ENCODE measurements at places on chromosomes 1 and 21.

DNA sequence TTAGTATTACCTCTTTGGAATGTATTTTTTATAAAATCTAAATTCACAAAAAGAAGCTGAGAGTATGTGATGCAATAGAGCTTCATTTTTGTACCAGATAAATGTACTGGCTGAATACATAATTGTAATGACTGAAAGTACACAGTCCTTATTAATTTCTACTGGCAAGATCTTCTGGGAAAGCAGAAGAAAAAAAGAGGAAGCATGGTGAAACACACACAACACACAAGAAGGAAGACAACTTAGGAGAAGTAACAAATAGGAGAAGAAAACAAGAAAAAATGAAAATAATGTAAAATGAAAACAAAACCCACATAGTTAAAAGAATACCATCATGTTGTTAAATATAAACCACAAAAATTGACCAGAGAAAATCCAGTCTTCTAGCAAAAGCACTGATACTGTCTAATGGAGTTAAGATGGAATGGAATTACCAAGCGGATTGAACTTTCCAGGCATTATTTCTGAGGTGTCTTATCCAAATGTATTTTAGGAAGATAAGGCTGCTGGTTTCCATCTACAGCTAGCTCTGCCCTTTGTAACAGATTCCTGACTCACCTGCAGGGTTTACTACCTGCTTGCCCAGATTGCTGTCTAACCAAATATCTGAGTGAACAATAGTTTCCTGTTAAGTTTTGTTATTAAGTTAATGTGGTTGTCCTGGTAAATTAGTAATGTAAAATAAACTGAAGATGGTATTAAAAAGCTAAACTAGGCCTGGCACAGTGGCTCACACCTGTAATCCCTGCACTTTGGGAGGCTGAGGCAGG lies 4.5 kb upstream of the COP1 start:
- DNase-seq, result no peak
- no peak overlapping the region for H3K4me3 ChIP-seq
- H3K4me1 ChIP-seq, result peaks cover 3% of the 10 kb centered on the region
- H3K36me3 ChIP-seq, result peaks cover 4% of the 10 kb centered on the region
- peaks cover 9% of the 10 kb centered on the region for H3K27me3 ChIP-seq

GRCh38 chr1:233582439-233582838 lies 31.5 kb upstream of the KCNK1 start:
- peaks cover 22% of the 10 kb centered on the region for H3K27me3 ChIP-seq
- peaks cover 8% of the 10 kb centered on the region for H3K4me1 ChIP-seq
- no peak overlapping the region for H3K4me3 ChIP-seq
- DNase-seq, result no peak

GRCh38 chr1:56190806-56191365 lies 388.5 kb downstream of the PLPP3 start:
- DNase-seq, result no peak
- no peaks in the 10 kb centered on the region for H3K4me1 ChIP-seq
- H3K4me3 ChIP-seq, result no peak overlapping the region
- no peak overlapping the region for H3K27ac ChIP-seq
- no peaks in the 10 kb centered on the region for H3K36me3 ChIP-seq
- no peaks in the 10 kb centered on the region for H3K27me3 ChIP-seq

GRCh38 chr1:37498872-37499617 lies 15.5 kb downstream of the MEAF6 start:
- H3K4me3 ChIP-seq, result no peak overlapping the region
- peaks cover 48% of the 10 kb centered on the region for H3K36me3 ChIP-seq
- no peaks in the 10 kb centered on the region for H3K27me3 ChIP-seq
- no peak for DNase-seq
- H3K27ac ChIP-seq, result no peak overlapping the region
- no peaks in the 10 kb centered on the region for H3K4me1 ChIP-seq

GRCh38 chr1:199522936-199523335 lies 504.6 kb upstream of the NR5A2 start:
- H3K36me3 ChIP-seq, result no peaks in the 10 kb centered on the region
- H3K4me3 ChIP-seq, result no peak overlapping the region
- H3K27me3 ChIP-seq, result no peaks in the 10 kb centered on the region
- DNase-seq, result no peak
- H3K27ac ChIP-seq, result no peak overlapping the region
- H3K4me1 ChIP-seq, result no peaks in the 10 kb centered on the region

DNA sequence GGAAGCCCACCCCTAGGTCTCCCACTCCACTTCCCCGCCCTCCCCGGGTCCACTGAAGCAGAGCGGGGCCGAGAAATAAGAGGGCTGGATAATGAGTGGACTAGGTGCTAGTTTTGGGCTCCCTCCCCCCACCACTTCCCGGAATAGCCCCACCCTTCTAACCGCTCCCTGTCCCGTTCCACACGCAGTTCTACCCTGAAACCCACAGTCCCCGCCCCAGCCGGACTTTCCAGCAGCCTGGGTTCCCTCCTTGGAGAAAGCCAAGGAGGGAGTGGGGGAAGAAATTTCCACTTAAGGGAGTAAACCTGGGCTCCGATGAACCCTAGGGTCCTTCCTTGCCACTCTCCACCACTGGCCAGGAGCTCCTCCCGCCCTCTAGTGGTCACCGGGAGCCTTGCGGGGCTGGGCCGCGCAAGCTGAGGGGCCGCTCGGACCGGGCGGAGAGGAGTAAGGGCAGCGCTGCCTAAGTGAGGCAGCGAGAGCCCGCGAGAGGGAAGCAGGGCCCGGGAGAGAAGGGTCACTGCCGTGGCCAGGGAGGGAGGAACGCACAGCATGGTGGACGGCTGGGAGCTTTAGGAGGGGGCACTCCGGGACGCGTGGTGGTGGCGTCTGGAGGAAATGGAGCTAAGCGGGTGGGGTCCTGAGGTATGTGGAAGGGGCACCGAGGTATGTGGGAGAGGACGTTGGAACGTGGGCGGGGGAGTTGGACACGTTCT lies 14.3 kb downstream of the THBS3 start:
- H3K36me3 ChIP-seq, result peaks cover 7% of the 10 kb centered on the region
- H3K4me1 ChIP-seq, result peaks cover 25% of the 10 kb centered on the region
- peak overlapping the region; percentile 97 for H3K27ac ChIP-seq

DNA sequence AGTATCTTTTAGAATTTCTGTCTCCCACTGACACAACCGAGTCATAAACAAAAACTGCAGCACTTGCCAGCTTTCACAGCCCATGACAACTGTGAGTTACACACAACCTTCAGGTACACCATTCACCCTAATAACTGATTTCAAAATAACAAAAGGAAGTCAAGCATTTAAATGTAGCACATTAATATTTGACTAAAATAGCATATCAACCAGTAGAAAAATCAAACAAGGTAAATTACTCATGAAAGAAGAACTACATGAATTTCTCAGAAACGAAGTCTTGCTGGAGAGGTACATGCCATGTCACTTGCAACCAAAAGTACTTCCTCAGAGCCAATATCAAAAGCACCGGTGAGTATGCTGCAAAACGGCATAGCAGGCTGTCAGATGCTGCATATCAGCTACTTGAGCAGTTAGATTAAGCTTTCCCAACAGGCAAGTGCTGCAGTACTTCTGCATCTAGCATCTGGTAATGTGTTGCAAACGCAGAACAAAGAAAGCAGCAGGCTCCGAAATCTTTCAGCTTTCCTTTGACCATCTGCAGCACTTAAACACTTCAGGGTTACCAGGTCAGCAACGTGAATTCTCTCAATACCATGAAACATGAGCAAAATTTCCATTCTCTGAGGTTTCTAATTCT lies 223.2 kb downstream of the SMYD3 start:
- no peak overlapping the region for H3K4me3 ChIP-seq
- H3K27ac ChIP-seq, result no peak overlapping the region
- peaks cover 3% of the 10 kb centered on the region for H3K4me1 ChIP-seq
- no peak for DNase-seq
- H3K27me3 ChIP-seq, result no peaks in the 10 kb centered on the region

DNA sequence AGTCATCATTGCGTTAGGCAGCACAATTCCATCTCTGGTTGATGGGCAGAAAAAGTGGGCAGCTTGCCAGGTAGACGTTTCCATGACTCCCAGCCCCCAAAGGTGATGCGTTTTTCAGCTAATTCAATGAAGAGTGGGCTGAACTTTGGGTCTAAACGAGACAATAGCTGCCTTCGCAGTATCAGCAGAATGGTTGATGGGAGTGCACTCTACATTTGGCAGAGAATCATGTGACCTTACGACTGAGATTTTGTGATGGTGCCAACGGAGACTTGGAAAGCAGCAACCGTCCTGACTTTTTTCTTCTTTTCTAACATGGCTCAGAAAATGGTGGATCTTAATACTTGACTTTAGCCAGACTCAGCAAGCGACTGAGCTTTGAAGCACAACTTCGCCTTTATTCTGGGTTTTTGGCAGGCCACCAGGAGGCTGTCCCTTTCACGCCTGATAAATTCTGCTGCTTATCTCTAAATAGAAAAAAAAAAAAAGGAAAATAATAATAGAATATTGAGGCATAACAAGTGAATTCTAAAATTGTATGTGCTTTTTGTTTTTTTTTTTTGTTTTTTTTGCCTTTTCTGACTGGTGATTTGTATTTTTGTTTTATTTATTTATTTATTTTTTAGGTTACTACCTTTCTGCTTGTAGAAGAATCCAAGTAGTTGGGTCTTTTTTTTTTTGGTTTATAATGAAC lies 804.8 kb downstream of the USP25 start:
- no peaks in the 10 kb centered on the region for H3K27me3 ChIP-seq
- H3K4me3 ChIP-seq, result no peak overlapping the region
- no peaks in the 10 kb centered on the region for H3K36me3 ChIP-seq

GRCh38 chr1:183702087-183702812 lies 49.1 kb upstream of the APOBEC4 start:
- peaks cover 9% of the 10 kb centered on the region for H3K4me1 ChIP-seq
- no peak overlapping the region for H3K27ac ChIP-seq
- no peaks in the 10 kb centered on the region for H3K36me3 ChIP-seq
- DNase-seq, result no peak
- H3K4me3 ChIP-seq, result no peak overlapping the region

DNA sequence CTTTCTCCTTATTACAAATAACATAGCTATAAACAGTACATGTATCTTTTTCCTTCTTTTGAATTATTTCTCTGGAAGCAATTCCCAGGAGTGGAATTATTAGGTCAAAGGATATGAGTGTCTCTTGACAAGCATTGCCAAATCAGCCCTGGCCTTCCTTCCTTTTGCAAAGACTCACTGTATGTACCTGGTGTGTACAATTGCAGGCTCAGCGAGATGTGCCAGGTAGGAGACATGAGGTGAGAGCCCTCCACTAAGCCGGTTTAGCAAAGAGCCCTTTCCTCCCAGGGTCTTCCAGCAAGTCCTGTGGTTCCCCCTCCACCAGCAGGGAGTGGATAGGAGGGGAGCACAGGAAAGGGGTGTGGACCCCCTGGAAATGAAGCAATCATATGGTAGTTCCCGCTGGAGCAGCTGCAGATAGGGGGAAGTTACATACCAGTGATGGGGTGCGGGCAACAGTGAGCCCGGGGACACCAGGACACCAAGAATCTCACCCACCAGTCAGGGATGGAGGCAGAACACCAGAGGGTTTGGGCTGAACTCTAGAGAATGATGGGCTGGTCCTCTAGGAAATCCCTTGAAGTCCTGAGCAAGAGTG lies 18.3 kb downstream of the RCSD1 start:
- peaks cover 50% of the 10 kb centered on the region for H3K36me3 ChIP-seq
- H3K4me1 ChIP-seq, result peaks cover 60% of the 10 kb centered on the region
- H3K27me3 ChIP-seq, result no peaks in the 10 kb centered on the region
- H3K4me3 ChIP-seq, result no peak overlapping the region
- no peak for DNase-seq
- peak overlapping the region; percentile 28 for H3K27ac ChIP-seq

DNA sequence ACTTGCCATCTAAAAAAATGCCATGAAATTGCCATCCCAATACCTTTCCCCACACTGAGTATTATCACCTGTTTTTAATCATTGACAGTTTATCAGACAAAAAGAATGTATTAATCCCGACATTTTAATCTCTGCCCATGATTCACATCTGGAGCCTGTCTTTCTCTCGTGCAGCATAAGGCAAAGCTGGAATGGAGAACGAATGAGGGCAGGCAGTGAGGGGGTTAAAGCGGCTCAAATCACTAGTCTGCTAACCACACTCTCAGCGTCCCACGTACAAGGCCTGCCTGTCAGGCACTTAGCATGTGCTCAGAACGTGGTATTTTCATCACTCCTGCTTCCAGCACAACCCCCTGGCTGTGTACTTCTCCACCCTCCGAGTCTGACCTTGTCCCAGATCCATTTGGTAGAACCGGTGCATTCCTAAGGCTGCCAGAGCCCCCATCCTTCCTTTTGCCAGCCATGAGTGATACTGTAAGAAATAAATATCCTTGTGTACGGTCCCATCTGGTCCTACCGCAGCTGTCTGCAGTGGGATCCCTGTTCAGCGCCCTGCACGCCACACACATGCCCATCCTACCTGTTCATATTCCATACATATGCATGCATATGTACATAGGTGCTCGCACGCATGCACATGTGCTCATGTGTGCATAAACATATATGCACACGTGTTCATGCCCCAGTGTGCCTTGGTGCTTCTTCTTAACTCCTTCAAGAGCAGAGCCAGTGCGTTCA lies 34.6 kb upstream of the FHAD1 start:
- no peak for DNase-seq

- H3K4me1 ChIP-seq, result peaks cover 26% of the 10 kb centered on the region
- no peaks in the 10 kb centered on the region for H3K27me3 ChIP-seq
- H3K4me3 ChIP-seq, result no peak overlapping the region
- H3K36me3 ChIP-seq, result peaks cover 22% of the 10 kb centered on the region
- DNase-seq, result no peak
- no peak overlapping the region for H3K27ac ChIP-seq
These were observed 22.2 kb upstream of the RUNX1 start for GRCh38 chr21:35071347-35071746.

DNA sequence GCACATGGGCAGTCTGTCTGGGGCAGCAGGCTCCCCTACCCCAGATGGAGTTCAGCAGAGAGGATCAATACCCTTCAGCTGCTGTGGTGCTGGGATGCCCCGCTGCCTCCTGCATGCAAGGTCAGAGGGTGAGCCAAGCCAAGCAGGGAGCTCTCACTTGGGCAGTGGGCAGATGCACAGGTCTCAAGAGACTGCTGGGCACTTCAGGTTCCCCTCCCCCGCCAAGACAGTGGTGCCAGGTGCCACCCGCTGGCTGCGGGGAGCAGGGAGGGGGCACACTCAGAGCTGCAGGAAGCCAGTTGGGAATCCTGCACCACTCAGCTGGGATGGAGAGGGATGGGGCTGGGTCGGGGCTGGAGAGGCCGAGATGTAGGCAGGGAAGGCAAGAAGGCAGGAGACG lies 15.8 kb upstream of the EVA1B start:
- peaks cover 12% of the 10 kb centered on the region for H3K36me3 ChIP-seq
- no peak overlapping the region for H3K4me3 ChIP-seq
- peaks cover 5% of the 10 kb centered on the region for H3K4me1 ChIP-seq
- no peak for DNase-seq

GRCh38 chr1:178846306-178846705 lies 24.6 kb downstream of the ANGPTL1 start:
- H3K4me3 ChIP-seq, result no peak overlapping the region
- H3K4me1 ChIP-seq, result no peaks in the 10 kb centered on the region
- H3K27ac ChIP-seq, result no peak overlapping the region
- DNase-seq, result no peak
- no peaks in the 10 kb centered on the region for H3K36me3 ChIP-seq
- H3K27me3 ChIP-seq, result no peaks in the 10 kb centered on the region

GRCh38 chr21:34889676-34890469 lies 159.2 kb downstream of the RUNX1 start:
- peak overlapping the region; percentile 67 for H3K4me3 ChIP-seq
- peaks cover 39% of the 10 kb centered on the region for H3K4me1 ChIP-seq
- peaks cover 30% of the 10 kb centered on the region for H3K36me3 ChIP-seq
- H3K27me3 ChIP-seq, result no peaks in the 10 kb centered on the region
- DNase-seq, result peak; percentile 71
- H3K27ac ChIP-seq, result peak overlapping the region; percentile 38

- no peak overlapping the region for H3K4me3 ChIP-seq
- no peak overlapping the region for H3K27ac ChIP-seq
- no peak for DNase-seq
These were observed 112.1 kb downstream of the BCAR3 start for GRCh38 chr1:93569489-93569888.

GRCh38 chr1:23885222-23885621 lies 17.1 kb upstream of the FUCA1 start:
- no peak overlapping the region for H3K4me3 ChIP-seq
- H3K4me1 ChIP-seq, result no peaks in the 10 kb centered on the region
- H3K27me3 ChIP-seq, result no peaks in the 10 kb centered on the region
- DNase-seq, result no peak
